ENCODE measurements at places on chromosomes 7 and 10. TPM values are rescaled to one million over a fixed set of nuclear protein-coding genes. Genes with fewer than 3 reads are reported as not detected.
A peak's percentile ranks its signal among the peaks of the same experiment; 100 is the strongest.

DNA sequence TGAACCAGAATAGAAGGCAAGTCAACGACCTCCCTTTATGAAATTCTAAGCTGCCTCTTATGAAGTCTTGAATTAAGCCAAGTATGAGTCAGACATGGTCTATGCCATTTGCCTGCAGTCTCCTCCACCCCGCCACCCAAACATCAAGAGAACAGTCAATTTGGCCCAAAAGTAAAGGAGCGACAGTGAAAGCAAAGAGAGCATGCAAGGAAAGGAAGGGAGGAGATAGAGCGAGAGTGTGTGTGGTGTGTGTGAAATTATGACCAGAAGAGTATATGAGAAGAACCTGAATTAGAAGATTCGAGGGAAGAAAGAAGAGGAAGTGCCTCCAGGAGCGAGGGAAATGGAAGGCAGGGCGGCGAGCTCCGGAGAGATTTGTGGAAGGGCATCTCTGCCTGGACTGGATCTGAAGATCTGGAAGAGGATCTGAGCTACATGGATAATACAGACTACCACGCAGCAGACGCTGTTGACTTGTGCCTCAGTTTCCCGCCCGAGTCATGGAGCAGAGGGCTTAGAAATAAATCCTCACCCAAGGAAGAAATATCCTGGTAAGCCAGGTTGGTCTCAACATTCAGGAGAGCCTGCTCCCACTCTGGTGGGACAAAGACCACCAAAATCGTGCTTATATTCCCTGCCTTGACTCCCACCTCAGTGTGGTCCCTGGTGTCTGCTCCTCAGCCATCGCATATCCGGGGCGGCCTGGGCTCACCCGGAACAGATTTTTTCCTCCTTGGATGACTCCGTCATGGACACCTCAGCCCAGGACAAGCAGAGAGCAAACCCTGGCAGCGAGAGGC lies 459 bp downstream of the ZDHHC6 start:
- DNase-seq: peak; percentile 20

DNA sequence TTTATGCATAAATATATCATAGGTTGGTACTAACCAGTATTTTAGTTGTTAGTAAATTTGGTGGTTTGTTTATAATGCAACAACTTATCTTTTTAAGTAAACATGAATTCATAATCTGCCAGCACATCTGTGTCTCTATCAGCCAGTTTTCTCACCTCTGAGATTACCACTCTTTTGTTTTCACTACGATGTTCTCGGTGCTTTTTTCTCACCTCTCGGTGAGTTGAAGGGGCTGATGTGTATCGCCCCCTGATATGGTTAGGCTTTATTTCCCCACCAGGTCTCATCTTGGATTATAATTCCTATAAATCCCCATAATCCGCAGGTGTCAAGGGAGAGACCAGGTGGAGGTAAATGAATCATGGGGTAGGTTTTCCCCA lies 114.1 kb downstream of the CAMK1D start:
- no peak for DNase-seq

DNA sequence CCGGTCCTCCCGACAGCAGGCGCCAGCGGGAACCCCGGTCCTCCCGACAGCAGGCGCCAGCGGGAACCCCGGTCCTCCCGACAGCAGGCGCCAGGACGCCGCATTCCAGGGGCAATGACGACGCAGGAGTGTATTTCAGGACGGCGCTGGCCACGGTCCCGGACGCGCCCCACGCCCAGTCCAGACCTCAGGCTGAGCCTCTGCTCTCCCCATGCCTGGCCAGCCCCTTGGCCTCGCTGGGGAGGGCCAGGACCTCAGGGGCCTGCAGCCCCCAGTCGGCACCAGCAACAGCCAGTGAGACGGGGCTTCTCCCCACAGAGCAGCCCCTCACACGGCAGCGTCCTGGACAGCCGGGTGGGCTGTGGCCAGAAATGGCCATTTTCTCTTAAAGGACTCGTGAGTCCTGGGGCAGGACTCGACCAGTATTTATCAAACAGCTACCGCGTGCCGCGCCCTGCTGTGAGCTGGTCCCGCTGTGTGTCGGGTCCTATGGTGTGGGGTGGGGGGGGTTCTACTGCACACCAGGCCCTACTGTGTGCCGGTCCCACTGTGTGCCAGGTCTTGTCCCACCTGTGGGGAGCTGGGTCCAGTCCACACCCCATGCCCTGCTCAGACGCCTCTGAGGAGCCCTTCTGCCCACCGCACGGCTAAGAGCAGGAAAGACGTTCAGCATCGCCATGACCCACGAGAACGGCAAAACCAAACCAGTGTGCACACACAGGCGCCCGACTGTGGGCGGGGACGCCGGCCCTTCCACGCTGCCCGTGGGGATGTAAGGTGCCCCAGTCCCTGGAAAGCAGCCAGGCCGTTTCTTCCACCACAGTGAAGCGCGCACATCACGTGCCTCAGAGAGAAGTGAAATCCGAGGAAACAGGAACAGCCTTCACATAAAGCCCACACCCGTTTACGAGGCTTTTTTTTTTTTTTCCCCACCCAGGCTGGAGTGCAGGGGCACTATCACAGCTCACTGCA lies 33.3 kb downstream of the GET4 start:
- no peak for DNase-seq

CHAT gene
- not detected for total RNA-seq

LIPJ gene
- not detected for total RNA-seq

All from mammary epithelial cell (primary cell).